PC-9 (cell line): ENCODE measurements at places on chromosomes 2 and 18. TPM values are rescaled to one million over a fixed set of nuclear protein-coding genes. Genes with fewer than 3 reads are reported as not detected.

GMCL1 gene
- total RNA-seq: 15.1 and 17.4 TPM in 2 replicates

RAPGEF4 gene
- total RNA-seq: 0.53 TPM in 1 of 2 replicates, not detected in the other

TDRD15 gene
- total RNA-seq: 1.9 and 2.9 TPM in 2 replicates

SP140 gene
- total RNA-seq: 0.58 and 0.83 TPM in 2 replicates

UCN gene
- total RNA-seq: 2.8 and 4.6 TPM in 2 replicates

PLB1 gene
- 1.7 and 2.7 TPM in 2 replicates for total RNA-seq
